Hindlimb muscle (tissue), 1 donor: ENCODE measurements at places on chromosomes 2 and 18.

- no peak for DNase-seq
Observed at GRCh38 chr2:60376252-60376651, 177.2 kb downstream of the BCL11A start.

- no peak for DNase-seq
Observed at GRCh38 chr2:187312718-187313282, 135.3 kb downstream of the CALCRL start.

GRCh38 chr2:217162533-217162932, 302.7 kb upstream of the TNP1 start:
- no peak for DNase-seq

DNA sequence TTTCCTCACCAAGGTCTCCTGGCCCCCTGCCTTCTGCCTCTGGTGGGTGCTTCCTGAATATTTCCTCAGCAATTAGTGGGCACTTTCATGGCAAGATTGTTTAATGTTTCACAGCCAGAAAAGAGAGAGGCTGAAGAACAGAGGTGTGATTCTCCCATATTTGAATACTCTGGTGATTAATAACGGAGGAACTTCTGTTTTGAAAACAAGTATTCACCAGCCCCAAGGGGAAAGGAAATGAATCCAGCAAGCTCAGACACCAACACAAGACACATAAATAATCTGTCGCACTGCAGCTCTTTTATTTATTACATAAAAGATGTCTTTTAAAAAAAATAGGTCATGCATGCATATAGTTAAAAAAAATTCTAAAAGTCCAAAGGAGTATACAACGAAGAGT, 57.7 kb downstream of the MRPL35 start:
- no peak for DNase-seq

GRCh38 chr2:213232649-213233437, 51.4 kb upstream of the SPAG16 start:
- no peak for DNase-seq

- no peak for DNase-seq
Observed at GRCh38 chr18:75265872-75266271, 55.3 kb downstream of the TSHZ1 start.

- no peak for DNase-seq
Observed at GRCh38 chr18:73270920-73271634, 403.3 kb upstream of the NETO1 start.

- DNase-seq, result no peak
Observed at GRCh38 chr2:67619204-67619603, 222.1 kb downstream of the ETAA1 start.

DNA sequence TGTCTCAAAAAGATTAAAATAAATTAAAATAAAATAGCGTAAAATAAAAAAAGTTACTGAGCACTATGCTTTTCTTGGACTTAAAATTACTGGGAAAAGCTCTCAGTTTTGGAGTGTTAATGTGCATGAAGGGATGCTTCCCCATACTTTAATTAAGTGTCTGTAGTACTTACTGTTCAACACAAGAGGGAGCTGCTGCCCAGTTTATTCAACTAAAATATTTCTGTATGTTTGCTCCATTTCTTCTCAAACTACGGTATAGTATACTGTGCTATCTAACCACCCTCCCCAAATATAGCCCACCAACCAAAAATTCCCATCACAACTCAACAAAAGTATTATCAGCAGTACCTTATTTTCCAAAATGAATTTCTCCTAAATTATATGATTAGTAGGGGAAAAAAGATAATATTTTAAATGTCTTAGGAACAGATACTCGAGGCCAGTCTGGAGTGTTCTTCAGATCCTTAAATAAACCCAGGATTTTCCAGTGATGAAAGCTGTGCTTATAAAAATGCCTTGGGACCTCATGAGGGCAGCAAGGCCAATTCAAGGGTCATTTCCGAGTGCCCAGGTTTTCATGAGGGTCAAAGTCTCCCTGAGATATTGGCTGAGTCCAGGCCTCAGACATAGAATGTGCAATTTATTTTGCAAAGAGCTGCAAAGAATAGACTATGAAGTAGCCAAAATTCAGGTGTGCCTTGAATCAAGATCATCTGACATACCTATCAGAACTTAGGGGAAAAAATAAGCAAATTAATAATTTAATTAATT, 64.1 kb downstream of the CHRNA1 start:
- peak; percentile 60 for DNase-seq

GRCh38 chr2:98771721-98772524, 41.0 kb upstream of the MGAT4A start:
- no peak for DNase-seq

- DNase-seq, result no peak
Observed at GRCh38 chr18:40210696-40211095, 1744.3 kb upstream of the PIK3C3 start.

DNA sequence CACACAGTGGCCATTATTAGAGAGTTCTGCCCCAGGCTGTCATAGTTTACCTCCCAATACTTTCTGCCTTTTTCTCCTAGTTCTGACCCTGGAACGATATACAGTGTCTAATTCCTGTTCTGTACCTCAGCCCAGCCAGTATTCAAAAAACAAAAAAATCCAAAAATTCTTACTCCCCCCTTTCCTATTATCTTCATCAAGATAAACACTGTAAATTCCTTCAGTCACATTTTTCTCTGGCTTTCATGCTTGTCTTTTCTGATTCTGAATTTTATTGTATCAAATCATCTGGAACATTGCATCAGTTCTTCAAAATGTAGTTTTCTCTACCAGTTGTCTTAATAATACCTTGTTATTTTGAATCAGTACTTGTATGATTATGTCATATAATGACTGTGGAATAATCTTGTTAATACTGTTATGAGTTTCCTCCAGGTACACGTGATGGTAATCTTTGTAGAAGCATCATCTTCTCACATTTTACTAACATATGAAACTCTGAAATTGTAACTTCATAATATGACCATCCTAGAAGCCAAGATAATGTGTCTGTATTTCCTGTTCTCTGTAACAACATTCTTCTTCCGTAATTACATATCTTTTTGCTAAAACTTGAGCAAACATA, 79.0 kb upstream of the NOSTRIN start:
- DNase-seq, result no peak

GRCh38 chr2:54295911-54296310, 39.9 kb upstream of the TSPYL6 start:
- DNase-seq, result no peak

- peak; percentile 56 for DNase-seq
Observed at GRCh38 chr2:26692279-26692896, at the start of gene KCNK3. KCNK3 (plus strand) TSS chr2:26692722; CDS start chr2:26692876, 154 bp downstream.

DNA sequence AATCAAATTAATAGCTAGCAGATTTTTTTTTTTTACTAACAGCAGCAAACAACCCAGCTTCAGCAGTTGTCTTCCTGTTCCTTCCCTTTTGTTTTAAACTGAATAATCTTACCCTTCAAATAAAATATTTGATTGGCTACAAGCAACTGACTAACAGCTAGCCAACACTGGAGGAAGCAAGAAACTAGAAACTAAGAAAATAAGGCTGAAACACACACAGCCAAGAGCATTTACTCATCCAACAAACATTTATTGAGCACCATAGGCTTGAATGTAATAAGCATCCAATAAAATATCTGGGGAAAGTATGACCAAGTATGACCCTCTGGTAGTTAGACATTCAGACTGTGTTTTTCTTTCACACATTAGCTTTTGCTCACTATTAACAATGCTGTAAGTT, 189.2 kb downstream of the CD226 start:
- DNase-seq, result no peak

DNA sequence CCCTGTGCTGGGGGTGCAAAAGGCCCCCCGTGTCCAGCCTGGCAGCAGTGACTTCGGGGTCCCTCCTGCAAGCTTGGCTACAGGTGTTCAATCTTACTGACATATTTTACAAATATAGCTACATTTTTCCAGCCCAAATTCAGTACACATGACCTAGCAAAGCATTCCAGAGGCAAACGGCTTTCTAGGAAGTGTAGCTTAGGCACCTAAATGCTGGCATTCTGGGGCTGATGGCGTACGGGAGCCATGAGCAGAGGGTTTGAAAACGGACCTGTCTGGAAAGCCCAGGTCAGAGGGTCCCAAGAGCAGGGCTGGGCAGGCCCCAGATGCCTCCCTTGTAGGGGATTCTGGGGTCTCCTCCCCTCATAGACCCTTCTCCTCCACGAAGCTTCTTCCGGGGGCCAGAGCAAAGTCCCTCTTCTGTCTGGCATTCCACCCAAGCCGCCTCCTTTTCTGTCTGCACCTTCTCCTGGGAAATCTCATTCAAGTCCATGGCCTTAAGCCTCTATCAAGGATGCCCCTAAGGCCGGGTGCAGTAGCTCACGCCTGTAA, 63.3 kb upstream of the ASAP2 start:
- DNase-seq, result no peak

DNA sequence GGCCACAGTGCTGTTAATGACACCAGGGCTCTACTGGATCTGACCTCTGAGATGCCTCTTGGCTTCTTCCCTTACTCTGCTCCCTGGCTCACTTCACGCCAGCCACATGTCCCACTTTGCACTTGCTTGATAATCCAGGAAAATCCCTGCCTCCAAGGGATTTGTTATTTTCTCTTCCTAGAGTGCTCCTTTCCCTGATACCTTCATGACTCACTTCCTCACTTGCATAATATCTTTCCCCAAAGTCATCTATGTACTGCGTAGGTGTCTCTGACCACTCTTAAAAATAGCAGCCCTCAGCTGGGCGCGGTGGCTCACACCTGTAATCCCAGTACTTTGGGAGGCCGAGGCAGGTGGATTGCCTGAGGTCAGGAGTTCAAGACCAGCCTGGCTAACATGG, 572.3 kb downstream of the PLCL1 start:
- DNase-seq, result no peak

DNA sequence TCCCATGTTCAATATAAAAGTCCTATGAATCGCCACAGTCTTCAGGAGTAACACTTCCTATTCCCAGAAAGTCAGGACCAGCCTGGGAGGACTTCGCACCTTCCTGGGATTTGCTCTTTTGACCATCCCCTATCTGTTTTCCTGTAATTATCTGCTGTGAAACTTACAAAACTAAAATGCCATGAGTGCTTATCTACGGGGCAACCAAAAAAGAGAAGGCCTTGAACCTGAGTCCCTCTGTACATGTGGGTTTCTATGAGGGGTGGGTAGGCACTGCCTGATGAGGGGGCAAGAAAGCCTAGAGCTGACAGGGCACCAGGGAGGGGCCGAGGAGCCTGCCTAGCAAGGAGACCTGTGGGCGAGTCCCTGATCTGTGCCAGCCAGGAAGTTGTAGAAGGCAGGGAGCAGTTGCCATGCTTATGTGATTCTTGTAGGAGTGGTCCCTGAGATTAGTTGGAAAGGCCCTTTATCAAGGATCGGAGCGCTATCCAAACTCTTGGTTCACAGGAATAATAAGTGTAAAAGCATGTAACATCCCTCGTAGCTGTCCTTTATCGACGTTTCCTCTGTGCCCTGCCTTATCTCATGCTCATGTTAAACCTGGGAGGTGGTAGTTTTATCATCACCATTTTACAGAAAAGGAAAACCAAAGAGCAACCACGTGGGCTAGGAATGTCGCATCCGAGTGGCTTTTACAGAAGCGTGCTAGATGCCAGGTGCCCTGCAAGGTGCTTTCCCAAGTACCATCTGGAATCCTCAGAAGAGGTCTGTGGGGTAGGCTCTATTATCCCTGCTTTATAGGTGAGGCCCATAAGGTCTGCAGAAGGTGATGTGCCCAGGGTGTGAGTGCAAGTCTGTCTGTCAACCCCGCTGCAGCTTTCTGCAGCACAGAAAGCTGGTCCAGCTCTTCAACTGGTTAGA, 111.8 kb downstream of the B3GNT2 start:
- DNase-seq, result no peak

DNA sequence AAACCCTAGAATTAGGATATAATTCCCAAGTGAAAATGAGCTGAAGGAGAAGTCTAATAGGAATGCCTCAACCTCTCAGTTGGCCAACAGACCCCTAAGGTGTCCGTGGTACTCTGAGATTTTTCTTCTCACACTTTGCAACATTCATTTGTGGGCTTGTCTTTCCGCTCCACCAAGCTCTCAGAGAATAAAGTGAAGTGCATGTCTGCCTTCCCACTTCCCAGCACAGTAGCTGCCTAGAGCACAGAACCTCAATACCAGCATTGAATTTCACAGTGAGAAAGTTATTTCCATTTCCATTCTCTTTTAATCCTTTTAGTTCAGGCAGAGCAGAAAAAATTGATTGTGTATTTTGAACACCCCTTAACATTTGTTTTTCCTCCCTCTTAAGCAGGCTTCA, 451.8 kb downstream of the TGIF1 start:
- DNase-seq, result no peak

GRCh38 chr2:64923385-64923710, 65.9 kb upstream of the SLC1A4 start:
- DNase-seq, result no peak

- no peak for DNase-seq
Observed at GRCh38 chr2:98155716-98156115, 68.7 kb downstream of the VWA3B start.

DNA sequence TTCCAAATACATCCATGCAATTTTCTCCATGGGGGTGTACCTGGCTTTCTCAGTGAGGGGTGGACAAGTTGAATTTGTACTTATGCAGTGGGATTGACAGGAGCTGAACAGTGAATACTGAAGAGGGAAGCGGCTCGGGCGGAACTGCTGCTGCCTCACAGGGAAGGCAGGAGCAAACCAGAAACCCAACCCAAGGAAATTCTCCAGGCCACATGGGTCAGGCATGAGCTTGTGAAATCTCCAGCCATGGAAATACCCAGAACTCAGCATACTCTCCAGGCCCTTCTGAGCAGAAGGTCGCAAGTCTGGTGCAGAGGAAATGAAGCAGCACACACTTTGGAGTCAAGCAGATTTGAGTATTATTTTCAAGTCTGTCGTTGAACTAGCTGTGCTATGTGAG, 26.5 kb upstream of the INO80C start:
- no peak for DNase-seq

DNA sequence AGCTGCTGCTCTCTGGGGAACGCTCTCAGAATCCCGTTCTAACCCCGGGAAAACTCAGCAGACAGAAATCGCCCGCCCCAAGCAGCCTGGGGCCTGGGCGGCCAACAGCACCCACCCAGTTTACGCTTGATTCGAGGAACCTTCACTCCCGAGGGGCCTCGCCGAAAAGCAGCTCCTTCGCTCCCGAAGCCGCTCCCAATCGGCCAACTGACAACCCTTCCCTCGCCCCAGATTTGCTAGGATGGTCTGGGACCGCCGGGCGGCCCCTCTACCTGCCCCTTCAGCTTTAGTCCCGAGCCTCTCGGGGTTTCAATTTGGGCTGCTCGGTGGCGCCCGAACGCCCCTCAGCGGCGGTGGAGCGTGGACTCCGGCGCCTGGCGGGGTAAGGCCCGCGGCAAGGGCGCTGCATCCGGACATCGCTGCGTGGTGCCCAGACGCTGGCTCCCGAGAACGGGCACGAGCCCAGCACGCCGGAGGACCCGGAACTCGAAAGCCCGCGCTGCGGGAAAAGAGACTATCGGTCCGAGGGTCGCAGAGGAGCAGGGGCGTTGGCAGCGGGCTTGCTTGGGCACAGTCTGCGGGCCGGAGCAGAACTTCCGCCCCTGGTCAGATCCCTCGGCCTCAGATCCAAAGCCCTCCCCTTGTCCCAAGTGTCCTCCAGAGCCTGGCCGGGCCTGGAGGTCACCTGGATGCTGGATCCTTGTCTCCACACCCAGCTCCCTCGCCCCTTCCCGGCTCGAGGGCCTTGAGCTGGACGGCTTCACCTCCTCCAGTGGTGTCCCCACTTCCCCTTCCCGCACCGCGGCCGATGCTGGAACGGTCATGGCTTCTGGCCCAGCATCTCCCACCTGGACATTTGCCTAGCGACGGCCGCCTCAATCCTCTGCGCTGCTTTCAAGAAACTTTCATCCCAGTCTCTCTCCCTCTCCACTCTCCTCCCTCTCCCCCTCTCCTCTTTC, 3.0 kb upstream of the OTX1 start:
- DNase-seq, result no peak
